ENCODE measurements at places on chromosomes 7 and 10. TPM values are rescaled to one million over a fixed set of nuclear protein-coding genes. Genes with fewer than 3 reads are reported as not detected.

DNA sequence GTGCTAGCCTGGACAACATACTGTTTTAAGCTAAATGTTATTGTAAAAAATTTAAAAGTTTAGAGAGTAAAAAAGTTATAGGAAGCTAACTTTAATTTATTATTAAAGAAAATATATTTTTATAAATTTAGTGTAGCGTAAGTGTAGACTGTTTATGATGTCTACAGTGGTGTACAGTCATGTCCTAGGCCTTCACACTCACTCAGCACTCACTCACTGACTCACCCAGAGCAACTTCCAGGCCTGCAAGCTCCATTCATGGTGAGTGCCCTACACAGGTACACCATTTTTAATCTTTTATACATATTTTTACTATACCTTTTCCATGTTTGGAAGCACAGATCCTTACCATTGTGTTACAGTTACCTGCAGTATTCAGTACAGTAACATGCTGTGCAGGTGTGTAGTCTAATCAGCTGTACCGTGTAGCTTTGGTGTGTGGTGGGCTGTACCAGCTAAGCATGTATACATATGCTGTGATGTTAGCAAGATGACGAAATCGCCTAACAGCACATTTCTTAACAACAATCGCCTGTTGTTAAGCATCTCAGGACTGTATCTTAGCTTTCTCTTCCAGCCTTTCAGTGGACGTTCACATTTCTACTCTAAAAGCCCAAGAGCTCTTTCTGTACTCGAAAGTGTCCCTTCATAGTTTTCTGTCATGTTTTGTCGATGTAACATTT, 12.5 kb downstream of the RNF32 start:
- H3K4me1 ChIP-seq = no peaks in the 10 kb centered on the region
- no peaks in the 10 kb centered on the region for H3K27me3 ChIP-seq
- no peak for DNase-seq
- no peak overlapping the region for H3K27ac ChIP-seq
- no peak overlapping the region for H3K4me3 ChIP-seq

DNA sequence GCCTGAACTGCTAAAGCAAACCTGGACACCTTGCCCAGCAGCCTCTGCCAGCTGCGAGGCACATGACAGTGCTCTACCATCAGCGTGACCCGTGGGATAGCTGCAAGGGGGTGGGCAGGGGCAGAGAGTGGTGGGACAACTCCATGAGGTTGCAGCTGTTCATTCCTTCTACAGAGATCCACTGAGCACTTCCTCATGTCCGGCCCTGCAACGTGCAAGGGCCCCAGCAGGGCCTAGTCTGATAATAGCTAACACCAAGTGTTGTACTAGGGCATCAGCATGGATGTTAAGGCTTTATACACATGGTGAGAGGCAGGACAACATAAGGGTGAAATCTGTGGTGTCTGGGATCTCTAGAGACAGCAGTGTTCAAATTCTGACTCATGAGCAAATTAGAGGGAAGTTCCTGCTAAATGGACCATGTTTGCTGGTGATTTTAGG, 14.3 kb downstream of the NOD1 start:
- H3K27me3 ChIP-seq = no peaks in the 10 kb centered on the region
- no peaks in the 10 kb centered on the region for H3K4me1 ChIP-seq
- H3K36me3 ChIP-seq = no peaks in the 10 kb centered on the region
- H3K27ac ChIP-seq = no peak overlapping the region

UCMA gene
- not detected for total RNA-seq

PPP1R17 gene
- total RNA-seq = not detected

TCAF1 gene
- 26.5 TPM for total RNA-seq

NOS3 gene
- total RNA-seq = 4.3 TPM
